ENCODE measurements at places on chromosomes 11 and 22.

DNA sequence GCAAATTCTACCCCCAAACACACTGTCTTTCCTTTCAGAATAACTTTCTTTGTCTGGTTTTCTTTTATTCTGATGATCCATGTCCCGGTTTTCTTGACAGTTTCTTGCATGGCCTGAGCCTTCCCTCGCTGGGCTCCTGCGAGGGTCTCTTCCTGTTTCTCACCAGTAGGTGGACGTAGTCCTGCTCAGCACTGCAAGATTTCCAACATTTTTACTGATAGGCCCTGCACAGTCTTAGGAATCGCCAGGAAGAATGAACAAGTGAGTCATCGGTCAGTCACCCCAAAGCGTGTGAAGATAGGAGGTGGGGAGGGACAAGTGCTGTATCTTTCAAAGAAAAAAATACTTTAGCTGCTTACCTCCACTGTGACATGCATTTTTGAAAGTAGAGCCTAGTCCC lies 16.9 kb upstream of the KIRREL3 start:
- DNase-seq, result no peak

GRCh38 chr11:128745311-128746136 lies 51.7 kb downstream of the FLI1 start:
- DNase-seq, result no peak

- DNase-seq, result no peak
Measured at GRCh38 chr11:78763664-78764063, 189.0 kb upstream of the NARS2 start.

DNA sequence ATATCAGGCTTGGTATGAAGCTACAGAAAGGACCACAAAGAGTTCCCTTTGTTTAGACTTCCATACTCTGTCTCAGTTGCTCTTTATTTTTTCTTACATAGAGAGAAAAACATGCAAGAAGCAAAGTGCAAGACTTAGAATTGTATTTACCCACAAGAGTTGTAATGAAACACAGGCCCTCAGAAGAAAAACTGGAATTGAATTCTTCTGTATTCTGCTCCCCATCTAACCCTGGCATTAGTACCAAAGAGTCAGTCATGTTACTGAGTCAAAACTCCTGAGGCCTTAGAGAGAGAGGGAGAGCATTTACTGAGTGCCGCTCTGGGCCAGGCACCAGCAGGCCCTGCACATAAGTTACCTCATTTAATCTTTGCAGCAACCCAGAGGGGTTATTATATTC lies 43.9 kb upstream of the DLAT start:
- DNase-seq, result no peak

DNA sequence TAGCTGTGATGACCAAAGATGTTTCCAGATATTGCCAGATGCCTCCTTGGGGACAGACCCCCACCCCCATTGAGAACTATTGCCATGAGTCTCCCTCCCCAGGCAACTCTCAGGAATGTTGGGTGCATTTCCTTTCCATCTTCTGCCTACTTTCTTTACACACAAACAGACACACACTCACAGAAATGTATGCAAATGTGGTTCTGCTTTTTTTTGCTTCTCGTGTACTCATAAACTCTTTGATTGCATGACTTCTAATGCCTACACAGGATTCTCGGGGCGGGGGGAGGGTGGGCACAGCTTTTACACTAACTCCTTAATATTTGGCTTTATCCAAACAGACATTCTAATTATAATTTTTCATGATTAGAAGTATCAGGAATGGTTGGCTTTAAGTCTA lies 53.3 kb upstream of the SUSD2 start:
- no peak for DNase-seq

DNA sequence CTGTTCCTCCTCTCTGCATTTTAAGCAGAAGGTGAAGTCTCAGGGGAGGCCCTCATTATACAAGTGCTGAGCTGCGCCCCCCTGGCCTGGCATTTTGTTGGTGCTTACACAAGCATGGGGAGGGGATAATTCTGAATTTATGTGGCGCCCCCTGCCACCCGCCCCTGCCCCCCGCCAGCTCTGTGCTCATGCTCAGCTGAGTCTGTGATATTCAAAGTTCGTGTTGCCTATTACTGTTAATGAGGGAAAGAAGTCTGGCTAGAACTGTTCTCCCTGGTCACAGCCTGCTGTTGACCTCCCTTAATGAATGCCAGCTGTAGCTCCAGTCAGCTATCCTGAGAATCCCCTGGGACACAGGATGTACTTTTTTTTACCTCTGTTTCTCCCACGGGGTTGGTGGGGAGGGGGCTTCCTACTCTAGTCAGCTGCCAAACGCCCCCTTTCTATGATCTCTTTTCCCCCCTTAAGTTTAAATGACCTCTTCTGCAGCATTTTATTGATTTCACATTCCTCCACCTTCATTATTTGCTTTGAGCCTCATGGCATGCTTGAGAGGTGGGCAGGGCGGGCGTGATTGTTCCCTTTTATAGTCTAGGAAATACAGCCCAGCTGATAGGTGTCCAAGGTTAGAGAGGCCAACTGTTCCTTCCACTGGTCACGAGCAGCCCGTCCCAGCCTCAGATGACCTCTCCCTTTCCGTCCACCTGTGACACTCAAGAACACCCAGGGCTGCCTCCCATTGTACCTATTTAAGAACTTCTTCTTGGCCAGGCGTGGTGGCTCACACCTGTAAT lies 12.2 kb downstream of the USP2 start:
- DNase-seq, result no peak

- DNase-seq, result no peak
Measured at GRCh38 chr22:22022255-22022840, 39.8 kb upstream of the TOP3B start.

GRCh38 chr11:70415642-70416395 lies 17.5 kb downstream of the CTTN start:
- no peak for DNase-seq

- no peak for DNase-seq
Measured at GRCh38 chr11:1305501-1306056, 3.9 kb downstream of the TOLLIP start.

GRCh38 chr11:96049426-96049825 lies 125.5 kb upstream of the MTMR2 start:
- DNase-seq, result no peak

- DNase-seq, result no peak
Measured at GRCh38 chr11:104064034-104064630, 27.7 kb downstream of the DDI1 start.

- DNase-seq, result no peak
Measured at GRCh38 chr11:103608566-103608965, 427.9 kb upstream of the DDI1 start.

GRCh38 chr11:112459001-112459400 lies 198.3 kb upstream of the PLET1 start:
- DNase-seq, result no peak

- DNase-seq, result no peak
Measured at GRCh38 chr11:15309296-15309695, 194.6 kb downstream of the INSC start.

DNA sequence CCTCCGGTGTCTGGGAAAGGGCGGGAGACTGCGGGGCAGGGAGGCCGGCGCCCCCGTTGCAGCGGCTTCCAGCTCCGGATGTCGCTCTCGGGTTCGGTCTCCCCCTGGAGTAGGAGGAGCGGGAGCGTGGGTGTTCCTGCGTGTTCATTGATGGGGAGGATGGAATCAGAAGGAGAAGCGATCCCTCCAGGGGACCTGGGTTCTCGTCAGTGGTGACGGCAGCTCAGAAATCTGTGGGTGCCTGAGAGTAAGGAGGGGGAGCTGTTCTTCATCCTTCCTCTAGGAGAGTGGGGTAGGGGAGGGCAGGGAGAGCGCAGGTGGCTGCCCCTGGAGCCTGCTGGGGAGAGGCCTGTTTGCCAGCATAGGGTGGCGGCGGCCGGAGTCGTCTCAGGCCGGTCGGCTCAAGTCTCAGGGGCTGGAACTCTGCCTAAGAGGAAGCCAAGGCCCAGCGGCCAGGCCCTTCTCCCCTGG lies 1.1 kb downstream of the UBASH3B start:
- peak; percentile 61 for DNase-seq

- no peak for DNase-seq
Measured at GRCh38 chr22:26374391-26375026, 54.6 kb upstream of the ASPHD2 start.

DNA sequence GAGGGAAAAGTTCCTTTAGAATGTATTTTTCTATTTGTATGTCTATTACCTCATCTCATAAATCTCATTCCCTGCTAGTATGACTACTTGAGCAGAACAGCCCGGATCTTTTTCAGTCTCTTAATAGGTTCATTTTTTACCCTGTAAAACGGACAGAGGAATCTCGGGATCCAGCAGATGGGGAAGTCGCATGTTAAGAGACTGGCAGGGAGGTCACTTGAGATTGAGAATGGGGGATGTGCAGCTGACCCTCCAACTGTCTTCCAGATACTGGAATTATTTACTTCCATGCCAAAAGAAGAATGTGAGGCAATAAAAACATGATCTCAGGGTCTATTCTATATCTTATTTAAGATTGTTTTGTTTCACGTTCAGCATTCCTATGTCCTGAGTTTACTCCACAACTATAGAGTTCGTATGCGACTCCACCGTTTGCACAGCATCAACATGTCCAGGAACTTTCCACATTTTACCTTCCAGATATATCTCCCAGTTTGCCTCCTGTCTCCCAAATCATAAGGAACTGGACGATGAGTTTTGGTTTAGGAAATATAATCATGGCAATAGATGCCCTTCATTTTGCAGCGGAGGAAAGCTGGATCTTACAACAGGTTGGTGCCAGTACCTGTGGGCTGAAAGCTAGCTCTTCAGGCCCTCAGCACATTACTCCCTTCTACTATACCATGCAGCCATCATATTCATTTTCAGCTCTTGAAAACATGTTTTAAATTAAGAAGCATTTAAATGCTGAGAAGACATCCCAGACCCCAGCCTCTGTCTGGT lies 181.5 kb downstream of the MAML2 start:
- DNase-seq, result no peak

DNA sequence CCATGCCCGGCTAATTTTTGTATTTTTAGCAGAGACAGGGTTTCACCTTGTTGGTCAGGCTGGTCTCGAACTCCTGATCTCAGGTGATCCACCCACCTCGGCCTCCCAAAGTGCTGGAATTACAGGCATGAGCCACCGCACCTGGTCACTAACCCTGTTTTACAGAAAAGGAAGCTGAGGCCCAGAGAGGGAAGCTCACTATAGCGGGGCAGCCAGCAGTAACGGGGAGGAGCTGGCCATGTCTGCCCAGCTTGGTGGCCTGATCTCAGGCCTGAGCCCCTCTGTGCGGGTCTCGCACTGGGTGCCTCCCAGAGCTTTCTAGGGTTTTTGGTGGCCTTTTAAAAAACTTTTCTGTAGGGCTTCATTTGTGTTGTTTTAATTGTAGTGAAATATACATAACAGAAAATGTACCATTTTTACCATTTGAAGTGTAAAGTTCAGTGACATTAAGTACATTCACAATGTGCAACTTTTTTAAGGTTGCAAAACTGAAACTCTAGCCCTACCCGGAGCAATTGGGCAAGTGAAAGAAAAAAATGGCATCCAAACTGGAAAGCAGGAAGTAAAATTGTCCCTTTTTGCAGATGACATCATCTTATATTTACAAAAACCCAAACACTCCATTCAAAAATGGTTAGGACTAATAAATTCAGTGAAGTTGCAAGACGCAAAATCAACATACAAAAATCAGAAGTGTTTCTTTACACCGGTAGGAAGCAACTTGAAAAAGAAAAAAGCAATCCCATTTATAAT lies 14.5 kb upstream of the CYTH4 start:
- DNase-seq, result no peak

- DNase-seq, result peak; percentile 46
Measured at GRCh38 chr11:130431331-130431773, 2.9 kb upstream of the ADAMTS8 start.

GRCh38 chr11:59145534-59145933 lies 2.9 kb downstream of the FAM111A start:
- DNase-seq, result no peak

DNA sequence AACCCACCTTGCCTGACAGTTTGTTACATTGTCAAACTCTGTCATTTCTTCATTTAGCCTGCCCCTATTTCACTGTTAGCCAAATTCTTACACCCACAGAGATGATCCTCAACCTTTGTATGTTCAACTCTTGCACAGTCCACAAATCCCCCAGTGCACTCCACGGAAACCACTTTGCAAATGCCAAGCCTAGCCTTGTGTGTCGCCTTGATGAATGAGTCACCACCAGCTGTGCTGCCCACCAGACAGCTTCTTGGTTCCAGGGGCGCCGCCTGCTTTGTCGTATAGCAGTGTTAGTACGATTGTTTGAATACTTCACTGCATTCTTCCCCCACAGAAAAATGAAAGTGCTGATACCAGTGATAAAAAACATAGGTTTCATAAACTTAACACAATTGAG lies 686.3 kb downstream of the NTM start:
- no peak for DNase-seq

GRCh38 chr22:17549655-17550054 lies 13.6 kb upstream of the SLC25A18 start:
- no peak for DNase-seq

DNA sequence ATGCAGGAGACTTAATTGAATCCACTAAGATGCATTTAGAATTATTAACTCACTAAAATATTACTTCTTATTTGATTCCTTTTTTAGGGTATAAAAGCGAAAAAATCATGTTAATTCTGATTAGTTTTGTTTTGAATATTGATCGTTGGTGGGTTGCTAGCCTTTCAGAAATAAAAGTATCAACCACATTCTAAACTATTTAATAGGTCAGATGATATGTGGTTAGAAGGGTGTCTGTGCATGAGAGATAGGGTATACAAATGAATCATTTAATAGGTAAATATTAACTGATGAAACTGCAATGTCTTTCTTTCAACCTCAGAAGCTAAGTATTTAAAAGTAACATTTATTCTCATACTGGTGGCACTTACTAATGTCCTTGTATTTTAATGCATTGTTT lies 515.1 kb downstream of the CNTN5 start:
- DNase-seq, result no peak

DNA sequence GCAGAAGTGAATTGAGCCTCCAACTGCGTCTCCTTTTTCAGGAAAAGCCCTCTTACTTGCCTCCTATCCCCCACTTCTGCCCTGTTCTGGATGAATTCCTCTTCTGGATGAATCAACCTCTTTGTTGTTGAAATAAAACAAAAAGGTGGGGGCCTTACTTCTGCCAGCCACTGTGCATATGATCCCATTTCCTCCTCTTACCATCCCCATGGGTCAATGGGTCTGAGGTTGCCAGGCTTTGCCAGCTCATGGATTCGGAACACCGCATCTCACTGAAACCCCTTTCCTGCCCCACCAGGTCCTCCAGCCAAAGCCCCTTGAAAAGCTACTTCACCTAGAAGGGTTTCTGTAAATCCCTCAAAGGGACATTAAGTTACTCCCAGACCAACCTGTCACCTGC lies 3.7 kb upstream of the CHST1 start:
- DNase-seq, result no peak
